ENCODE measurements at places on chromosomes 7 and 10.

- H3K36me3 ChIP-seq, result no peaks in the 10 kb centered on the region
- H3K4me1 ChIP-seq, result no peaks in the 10 kb centered on the region
- no peak for DNase-seq
Observed at GRCh38 chr10:60877061-60877776, 66.8 kb downstream of the RHOBTB1 start.

DNA sequence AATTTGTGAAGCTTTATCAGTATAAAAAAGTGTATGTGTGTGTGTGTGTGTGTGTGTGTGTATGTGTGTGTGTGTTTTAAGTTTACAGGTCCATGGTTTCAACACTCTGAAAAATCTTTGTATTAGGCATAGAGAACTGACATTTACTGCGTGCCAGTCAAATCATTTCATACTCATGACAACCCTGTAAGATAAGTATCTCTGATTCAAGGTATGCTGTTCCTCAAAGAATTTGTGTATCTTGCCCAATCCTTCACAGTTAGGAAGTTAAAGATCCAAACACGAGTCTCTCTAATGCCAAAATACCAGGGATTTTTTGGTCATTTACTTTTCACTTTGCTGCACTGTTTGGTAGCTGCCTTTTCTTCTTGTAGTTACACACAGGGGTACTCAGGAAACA lies 1121.3 kb upstream of the AUTS2 start:
- H3K36me3 ChIP-seq, result no peaks in the 10 kb centered on the region
- no peak overlapping the region for H3K27ac ChIP-seq
- no peaks in the 10 kb centered on the region for H3K27me3 ChIP-seq
- DNase-seq, result no peak

DNA sequence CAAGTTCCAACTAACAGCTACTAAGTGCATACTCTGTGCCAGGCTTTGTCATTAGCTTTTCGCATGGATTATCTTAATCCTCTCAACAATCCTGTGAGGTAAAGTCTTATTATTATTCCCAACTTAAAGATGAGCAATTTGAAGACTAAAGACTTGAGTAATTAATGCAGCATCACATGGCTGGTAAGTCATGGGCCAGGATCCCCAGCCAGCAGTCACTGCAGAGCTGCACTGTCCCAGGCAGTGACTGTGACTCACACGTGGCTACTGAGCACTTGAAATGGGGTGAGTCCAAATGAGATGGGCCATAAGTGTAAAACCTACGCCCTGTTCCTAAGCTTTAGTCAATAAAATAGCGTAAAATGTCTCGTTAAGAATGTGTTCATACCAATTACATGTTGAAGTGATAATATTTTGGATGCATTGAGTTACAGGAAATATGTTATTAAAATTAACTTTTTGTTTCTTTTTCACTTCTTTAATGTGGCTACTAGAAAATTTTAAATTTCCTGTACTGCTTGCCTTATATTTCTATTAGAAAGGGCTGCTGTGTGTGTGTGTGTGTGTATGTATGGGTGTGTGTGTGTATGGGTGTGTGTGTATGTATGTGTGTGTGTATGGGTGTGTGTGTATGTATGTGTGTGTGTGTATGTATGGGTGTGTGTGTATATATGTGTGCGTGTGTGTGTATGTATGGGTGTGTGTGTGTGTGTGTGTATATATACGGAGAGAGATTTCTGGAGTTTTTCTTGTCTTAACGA lies 756.3 kb downstream of the AUTS2 start:
- no peaks in the 10 kb centered on the region for H3K4me1 ChIP-seq
- no peaks in the 10 kb centered on the region for H3K27me3 ChIP-seq
- H3K36me3 ChIP-seq, result no peaks in the 10 kb centered on the region
- no peak overlapping the region for H3K4me3 ChIP-seq
- no peak overlapping the region for H3K27ac ChIP-seq

DNA sequence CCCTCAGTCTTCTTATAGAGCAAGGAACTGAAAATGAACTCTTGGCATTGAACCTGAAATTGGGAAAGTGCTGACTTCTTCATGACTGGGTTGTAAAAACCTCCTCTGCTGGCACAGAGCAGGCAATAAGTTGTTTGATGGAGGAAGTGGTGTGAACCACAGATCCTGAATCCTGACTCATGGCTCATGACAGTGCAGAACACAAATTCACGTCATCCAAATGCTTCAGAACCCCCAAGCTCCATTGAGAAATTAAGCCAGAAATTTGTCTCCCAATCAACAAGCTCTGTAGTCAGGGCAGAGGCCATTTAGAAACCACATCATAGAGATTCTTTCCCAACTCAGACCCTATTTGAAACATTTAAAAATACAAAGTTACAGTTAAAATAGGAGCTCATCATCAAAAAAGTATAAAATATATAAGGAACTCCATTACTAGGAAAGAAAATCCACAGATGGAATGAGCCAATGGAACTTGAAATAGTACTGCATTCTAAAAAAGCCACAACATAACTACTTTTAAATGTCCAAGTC lies 10.3 kb upstream of the STK17A start:
- peaks cover 4% of the 10 kb centered on the region for H3K4me1 ChIP-seq
- no peaks in the 10 kb centered on the region for H3K36me3 ChIP-seq
- DNase-seq, result peak; percentile 99

DNA sequence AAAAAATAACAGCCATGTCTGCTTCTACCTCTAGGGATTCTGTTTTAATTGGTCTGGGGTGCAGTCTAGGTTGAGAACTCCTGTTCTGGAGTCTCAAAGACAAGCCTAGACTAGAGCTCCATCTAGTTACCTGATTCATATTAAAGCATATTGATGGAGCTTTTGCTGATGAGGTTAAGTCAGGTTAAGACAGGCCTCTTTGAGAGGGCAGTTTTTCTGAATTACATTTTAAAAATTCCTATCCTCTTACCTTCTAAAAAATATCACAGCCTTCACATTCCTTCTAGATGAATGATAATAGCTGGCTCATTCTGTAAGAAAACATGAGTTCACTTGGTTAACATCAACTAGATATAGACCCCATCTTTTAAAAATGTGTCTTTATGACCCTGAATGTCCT lies 28.9 kb downstream of the MGAM start:
- no peak overlapping the region for H3K27ac ChIP-seq
- H3K4me1 ChIP-seq, result no peaks in the 10 kb centered on the region
- no peaks in the 10 kb centered on the region for H3K27me3 ChIP-seq
- DNase-seq, result no peak
- no peaks in the 10 kb centered on the region for H3K36me3 ChIP-seq

- H3K36me3 ChIP-seq, result no peaks in the 10 kb centered on the region
- no peak overlapping the region for H3K27ac ChIP-seq
- no peaks in the 10 kb centered on the region for H3K4me1 ChIP-seq
- no peak for DNase-seq
Observed at GRCh38 chr10:128877936-128878335, 589.1 kb upstream of the MGMT start.

DNA sequence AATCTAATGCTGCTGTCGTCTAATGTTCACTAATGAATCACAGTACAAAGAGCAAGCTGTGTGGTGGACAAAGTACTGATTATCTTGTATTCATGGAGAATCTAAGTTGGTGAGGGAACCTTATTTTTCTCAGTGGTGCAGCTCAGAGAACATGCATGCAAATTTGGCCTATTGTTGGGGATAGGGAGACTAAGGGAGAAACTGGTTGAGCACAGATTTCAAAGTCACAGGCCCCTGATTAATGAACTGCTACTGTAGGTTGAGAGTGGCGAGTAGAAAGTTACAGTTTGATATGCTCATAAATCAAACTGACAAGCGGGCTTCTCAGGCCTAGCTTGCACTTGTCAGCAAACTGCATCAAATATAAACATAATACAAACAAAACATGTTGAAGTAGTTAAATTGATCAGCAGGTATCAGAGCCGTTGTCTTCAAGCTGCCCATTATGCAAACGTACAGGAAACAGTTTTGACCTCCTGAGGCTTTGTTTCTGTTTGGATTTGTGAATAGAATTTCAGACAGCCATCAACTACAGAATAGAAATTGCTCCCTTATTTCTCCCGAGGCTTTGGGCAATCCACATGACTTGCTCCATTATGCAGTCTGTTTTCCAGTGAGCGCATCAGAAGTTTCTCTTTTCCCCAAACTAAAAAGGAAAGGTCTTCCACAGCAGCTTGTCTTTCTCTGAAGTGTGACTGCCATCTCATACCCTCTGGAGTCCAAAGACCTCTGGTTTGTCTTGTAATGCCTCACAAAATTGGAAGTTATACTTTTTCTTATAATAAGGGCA lies 215.8 kb downstream of the FOXP2 start:
- H3K4me3 ChIP-seq, result no peak overlapping the region
- no peaks in the 10 kb centered on the region for H3K4me1 ChIP-seq
- DNase-seq, result no peak
- no peaks in the 10 kb centered on the region for H3K27me3 ChIP-seq
- no peak overlapping the region for H3K27ac ChIP-seq
- H3K36me3 ChIP-seq, result no peaks in the 10 kb centered on the region

GRCh38 chr10:79162861-79163665 lies 94.3 kb downstream of the ZMIZ1 start:
- H3K4me3 ChIP-seq, result no peak overlapping the region
- no peak for DNase-seq
- no peaks in the 10 kb centered on the region for H3K27me3 ChIP-seq
- no peaks in the 10 kb centered on the region for H3K4me1 ChIP-seq
- H3K36me3 ChIP-seq, result peaks cover 78% of the 10 kb centered on the region

DNA sequence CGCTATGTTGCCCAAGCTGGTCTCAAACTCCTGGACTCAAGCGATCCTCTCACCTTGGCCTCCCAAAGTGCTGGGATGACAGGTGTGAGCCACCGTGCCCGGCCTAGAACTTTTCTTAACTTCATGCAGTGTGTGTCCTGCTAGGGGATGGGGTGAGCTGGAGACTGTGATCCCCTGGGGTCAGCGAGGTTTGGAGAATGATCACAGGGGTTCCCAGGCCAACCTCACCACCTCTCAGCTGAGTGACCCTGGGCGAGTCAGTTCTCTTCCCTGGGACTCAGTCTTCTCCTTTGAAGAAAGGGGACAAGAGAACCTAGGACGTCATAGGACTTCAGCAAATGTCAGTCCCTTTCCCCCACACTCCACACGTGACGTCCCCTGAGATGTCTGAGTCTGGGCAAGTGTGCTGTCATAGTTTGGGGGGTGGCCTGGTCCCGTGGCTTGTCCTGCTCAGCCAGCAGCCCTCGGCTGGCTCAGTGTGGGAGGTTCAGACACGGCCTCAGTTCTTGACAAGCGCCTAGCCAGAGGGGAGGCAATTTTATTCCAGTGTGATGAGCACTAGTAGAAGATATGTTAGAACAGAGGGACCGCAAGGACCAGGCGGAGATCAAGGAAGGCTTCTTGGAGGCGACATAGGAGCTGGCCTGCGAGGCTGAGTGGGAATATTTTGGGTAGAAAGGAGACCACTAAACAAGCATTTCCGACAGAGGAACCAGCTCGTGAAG lies 43.3 kb upstream of the ELN start:
- no peaks in the 10 kb centered on the region for H3K27me3 ChIP-seq
- H3K27ac ChIP-seq, result no peak overlapping the region
- no peak overlapping the region for H3K4me3 ChIP-seq
- no peaks in the 10 kb centered on the region for H3K36me3 ChIP-seq

- H3K4me1 ChIP-seq, result no peaks in the 10 kb centered on the region
- H3K4me3 ChIP-seq, result no peak overlapping the region
- H3K27ac ChIP-seq, result no peak overlapping the region
- no peak for DNase-seq
- H3K27me3 ChIP-seq, result no peaks in the 10 kb centered on the region
- H3K36me3 ChIP-seq, result no peaks in the 10 kb centered on the region
Observed at GRCh38 chr7:133609806-133610205, 356.9 kb downstream of the EXOC4 start.

- no peak for DNase-seq
- H3K36me3 ChIP-seq, result no peaks in the 10 kb centered on the region
- peaks cover 4% of the 10 kb centered on the region for H3K4me1 ChIP-seq
- H3K4me3 ChIP-seq, result no peak overlapping the region
- H3K27me3 ChIP-seq, result no peaks in the 10 kb centered on the region
Observed at GRCh38 chr10:4051011-4051640, 266.1 kb upstream of the KLF6 start.

All from common myeloid progenitor, CD34-positive (primary cell).